ENCODE measurements at places on chromosomes 5 and 9.

DNA sequence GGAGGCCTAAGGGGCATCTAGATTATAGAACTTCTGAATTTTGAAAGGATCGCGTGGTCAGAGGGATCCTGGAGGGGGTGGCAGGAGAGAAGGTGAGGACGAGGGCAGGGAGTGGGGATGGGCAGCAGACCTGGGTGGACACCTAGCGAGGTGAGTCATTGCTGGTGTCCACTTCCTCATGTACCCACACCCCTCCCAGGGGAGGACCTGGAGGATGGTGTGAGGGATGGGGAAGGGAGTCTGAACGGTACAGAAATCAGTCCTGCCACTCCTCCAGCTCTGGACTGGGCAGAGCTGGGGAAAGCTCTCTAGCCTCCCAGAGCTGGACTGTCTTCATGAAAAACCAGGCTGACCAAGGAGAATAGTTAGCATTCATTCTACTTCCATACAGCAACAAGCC is 46.9 kb downstream of the TMOD1 start:
- no peak for DNase-seq

DNA sequence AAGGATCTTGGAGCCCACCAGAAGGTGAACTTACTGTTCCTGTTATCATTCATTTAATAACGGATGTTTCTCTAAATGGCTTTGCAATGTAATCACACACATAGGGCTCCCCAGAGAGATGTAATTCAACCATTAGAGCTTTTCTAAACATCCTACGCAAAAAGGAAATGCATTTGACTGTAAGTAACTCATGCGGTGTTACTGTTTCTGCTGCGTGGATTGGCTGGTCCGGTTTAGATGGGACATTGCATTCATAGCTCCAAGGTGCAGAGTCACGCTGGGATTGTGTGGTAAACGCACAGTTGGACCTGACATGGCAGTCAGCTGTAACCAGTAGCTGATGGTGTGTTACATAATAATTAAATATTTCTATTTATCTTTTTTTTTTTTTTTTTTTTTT is 185.5 kb upstream of the OTULINL start:
- no peak for DNase-seq

DNA sequence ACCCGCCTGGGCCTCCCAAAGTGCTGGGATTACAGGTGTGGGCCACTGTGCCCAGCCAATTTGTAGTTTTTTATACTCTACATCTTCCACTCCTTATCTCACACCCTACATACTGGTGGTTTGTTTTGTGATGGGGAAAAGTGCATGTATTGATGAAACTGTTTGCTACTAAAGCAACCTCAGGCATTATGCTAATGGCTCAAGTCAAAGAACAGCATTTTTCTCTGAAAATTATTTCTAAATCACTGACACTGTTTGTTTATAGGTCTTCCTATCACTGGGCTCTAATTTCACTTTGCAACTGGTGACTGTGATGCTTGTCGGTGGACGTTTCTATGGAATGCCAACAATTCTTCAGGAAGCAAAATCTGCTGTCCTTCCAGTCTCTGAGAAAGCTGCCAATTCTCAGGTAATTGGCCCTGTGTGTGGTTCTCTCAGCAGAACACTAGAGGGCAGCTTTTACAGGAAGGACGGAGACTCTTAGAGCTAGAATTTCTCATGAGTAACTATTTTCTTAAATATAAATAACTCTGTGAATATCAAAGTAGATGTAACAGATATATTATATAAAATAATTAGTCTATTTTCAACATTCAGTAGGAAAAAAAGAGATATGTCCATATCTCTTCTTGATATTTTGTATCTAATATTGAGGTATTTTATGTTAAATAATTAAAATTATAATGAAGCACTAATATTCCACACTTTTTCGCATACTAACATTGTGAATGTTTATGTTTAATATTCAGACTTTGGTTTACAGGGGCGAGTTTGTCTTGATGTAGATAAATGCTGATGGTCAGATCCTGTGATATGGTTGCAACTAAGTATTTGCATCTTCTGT is 244.1 kb downstream of the ADGRV1 start:
- peak; percentile 52 for DNase-seq

DNA sequence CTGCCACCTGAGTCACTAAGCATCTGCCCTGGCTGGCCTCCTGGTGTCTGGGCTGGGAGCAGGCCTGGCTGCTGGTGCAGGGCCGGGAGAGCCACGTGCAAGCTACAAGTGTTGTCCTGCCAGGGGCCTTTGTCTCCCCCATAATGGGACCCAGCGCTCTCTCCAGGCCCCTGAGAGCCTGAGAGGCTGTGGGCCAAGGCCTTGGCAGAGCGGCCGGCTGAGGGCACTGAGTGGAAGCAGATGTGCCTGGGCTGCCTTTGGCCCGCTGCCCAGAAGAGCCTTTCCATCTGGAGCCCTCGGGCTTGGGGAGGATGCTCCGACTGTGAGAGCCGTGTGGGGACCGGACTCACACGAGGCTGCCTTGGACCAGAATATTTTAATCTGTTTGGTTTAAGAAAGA is 185.5 kb downstream of the RGS3 start:
- DNase-seq = no peak

DNA sequence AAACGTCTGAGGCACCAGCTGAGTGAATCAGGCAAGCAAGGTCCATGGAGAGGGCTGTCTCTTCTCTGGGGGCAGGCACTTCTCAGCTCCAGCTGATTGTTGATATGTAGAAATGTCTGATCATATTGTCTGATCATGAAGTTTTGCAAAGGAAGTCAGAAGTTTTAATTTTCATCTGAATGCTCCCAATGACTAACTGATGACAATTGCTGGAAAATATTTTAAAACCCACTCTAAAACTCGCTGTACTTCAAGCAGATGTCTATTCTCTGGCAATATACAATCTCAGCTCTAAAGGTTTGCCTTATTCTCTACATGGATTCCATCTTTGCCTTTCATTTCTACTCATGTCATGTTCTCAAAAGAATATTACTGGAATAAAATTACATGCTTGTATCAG is 12.7 kb downstream of the PLK2 start:
- no peak for DNase-seq

DNA sequence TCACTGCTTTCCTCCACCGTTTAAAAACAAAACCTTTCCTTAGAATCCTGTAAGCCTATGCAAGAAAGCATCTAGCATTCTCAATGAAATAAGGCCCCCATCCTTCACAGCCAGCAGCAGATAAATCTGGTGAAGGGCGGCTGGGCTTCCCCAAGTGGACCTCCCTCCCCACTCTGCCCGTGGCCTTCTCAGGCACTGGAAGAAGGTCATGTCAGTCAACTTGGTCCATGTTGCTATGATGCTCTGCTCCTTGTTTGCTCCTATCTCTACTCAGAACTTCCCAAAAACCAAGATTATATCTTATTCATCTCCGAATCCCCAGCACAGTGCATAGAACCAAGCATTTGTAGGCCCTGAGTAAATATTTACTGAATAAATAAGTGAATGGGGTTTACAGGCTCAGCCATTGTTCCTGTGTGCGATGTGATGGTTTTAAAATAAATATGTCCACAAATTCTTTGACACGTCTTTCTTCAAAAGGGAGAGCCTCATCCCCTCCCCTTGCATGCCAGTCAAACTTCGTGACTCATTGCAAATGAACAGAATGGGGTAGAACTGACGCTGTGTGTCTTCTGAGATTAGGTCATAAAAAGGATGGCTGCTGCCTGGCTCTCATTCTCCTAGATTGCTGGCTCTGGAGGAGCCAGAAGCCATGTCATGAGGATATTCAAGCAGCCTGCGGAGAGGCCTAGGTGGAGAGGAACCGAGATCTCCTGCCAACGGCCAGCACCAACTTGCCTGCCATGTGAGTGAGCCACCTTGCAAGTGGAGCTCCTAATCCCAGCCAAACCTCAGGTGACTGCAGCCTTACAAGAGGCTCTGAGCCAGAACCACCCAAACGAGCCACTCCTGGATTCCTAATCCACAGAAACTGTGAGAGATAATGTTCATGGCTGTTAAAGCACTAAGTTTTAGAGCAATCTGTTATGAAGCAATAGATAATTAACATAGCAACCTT is 70.5 kb downstream of the MED27 start:
- DNase-seq = no peak

- DNase-seq = no peak
Observed at GRCh38 chr5:65334077-65334476, 147.6 kb downstream of the ADAMTS6 start.

- DNase-seq = no peak
Observed at GRCh38 chr5:175620527-175620926, 37.3 kb upstream of the HRH2 start.

GRCh38 chr5:148844433-148845280 is 18.2 kb downstream of the ADRB2 start:
- no peak for DNase-seq

- no peak for DNase-seq
Observed at GRCh38 chr5:75331-76320, 16.3 kb upstream of the PLEKHG4B start.

DNA sequence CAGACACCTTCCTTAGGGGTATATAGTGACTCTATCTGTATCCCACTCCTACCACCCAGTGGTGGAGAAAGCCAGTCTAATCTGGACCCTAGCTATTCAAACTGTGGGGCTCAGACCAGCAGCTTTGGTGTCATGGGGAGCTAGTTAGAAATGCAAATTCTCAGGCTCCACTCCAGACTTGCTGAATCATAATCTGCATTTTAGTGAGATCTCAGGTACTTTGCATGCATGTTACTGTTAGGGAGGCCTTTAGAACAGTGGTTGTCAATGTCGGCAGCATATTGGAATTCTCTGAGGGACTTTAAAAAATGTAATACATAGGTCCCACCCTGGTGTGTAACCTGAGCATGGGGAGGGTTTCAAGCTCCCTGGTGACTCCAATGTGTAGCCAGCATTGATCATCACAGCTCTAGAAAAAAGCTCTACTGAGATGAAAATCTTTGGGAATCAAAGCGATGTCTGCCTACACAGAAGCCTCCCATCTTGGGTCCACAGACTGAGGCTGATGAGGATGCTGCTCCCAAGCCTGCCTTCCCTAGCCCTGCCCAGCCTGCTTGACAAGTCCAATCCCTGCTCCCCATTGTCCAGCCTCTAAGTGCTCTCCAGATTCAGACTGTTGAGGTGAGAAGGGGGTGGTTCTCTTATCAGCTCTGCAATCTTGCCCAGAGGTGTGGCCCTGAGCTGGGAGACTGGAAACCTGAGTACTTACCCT is 11.9 kb upstream of the GM2A start:
- DNase-seq = no peak
